Mammary epithelial cell (primary cell): ENCODE measurements at places on chromosomes 12 and 14.

- no peak for DNase-seq
Measured at GRCh38 chr14:96122496-96122895, 82.1 kb upstream of the BDKRB2 start.

GRCh38 chr14:67413806-67414769, 2.1 kb upstream of the PLEK2 start:
- peak; percentile 96 for DNase-seq

DNA sequence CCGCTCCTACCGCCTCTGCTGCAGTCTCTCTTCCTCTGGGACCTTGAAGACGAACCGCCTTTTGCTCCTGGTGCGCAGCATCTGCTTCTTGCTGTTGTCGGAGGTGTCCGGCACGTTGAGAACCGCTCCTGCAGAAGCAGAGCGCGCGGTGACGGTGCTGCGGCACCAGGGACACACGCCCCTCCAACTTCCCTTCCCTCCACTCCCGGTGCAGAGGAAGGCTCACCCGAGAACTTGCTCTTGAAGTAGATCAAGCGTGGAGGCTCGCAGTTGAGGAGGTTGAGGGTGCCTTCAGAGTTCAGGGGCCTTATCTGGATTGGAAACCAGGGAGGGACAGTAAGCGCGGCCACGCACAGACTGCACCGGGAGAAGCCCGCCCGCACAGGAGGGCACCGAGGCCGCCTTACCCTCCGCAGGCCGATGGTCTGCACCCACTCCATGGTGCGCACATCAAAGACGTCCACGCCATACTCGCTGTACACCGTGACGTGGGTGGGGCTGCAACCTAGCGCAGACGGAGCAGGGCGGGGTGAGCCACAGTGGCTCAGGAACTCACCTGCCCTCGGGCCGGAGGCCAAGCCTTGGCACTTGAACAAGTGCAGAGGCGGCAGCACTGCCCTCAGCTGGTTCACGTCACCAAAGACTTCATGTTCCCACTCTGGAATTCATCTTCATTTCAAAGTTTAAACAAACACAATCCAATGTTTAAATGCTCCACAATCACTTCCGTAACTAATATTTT, 17.5 kb downstream of the AMN start:
- DNase-seq: no peak

- DNase-seq: no peak
Measured at GRCh38 chr14:47471075-47471474, 204.3 kb downstream of the MDGA2 start.

GRCh38 chr12:76852106-76852505, 26.7 kb downstream of the CSRP2 start:
- no peak for DNase-seq

- peak; percentile 17 for DNase-seq
Measured at GRCh38 chr12:111757361-111758119, 9.2 kb upstream of the ALDH2 start.

DNA sequence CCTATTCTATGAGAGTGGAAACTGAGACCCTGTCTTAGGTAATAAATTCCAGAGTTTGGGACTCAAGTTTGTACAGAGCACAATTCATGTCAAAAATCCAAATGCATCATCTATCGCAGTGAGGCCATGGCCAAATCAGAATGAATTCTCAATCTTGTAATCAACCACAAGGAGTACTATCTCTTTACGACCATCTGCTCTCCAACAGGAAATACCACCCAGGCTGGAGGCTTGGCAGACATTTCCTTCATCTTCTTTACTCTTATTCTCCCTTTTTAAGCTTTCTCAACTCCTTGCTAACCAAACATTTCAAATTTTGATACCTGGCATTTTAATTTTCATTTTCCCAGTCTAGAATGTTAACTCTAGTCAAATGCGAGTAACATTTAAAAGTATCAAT, 32.7 kb upstream of the RNU6-7 start:
- DNase-seq: no peak

- no peak for DNase-seq
Measured at GRCh38 chr14:60695327-60695726, 28.8 kb downstream of the SIX4 start.

- no peak for DNase-seq
Measured at GRCh38 chr14:99651953-99652746, 7.2 kb downstream of the HHIPL1 start.

GRCh38 chr14:51692646-51693045, 40.9 kb downstream of the FRMD6 start:
- peak; percentile 30 for DNase-seq

GRCh38 chr14:22822016-22822570, 6.9 kb upstream of the SLC7A7 start:
- no peak for DNase-seq

DNA sequence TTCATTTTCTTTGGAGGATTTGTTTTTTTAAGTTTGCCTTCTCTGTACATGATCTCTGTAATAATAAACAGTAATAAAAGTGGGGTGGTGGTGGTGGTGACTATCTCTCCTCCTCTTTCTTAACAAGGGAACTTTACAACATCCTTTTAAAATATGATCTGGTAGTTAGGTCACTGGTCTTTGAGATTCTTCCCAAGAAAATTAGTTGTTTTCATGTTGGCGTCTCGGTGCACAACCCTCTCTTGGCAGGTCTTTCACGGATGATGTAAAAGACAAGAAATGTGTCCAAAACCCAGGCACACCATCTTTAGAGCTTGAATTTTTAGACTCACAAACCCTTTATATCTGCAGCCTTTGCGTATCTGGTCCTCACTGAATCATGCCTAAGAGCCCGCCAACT, 488.5 kb upstream of the TBX3 start:
- DNase-seq: no peak

DNA sequence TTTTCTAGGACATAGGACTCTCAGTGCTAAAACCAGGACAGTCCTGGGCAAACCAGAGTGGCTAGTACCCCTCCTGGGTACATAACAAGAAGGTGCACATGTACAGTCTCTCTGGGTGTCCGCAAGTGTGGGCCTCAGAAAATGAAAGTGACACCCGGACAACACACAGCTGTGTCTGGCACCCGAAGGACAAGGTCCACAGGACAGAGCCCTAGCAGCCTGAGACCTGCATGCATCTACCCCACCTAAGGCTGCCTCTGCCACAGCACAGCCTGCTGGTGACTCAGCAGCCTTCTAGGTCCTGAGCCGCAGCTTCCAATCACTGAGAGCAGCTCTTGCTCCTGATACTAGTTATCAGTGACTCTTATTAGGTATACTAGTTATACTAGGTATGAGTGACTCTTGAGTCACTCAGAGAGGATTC, 784.1 kb upstream of the TBX3 start:
- DNase-seq: peak; percentile 15

GRCh38 chr12:55908726-55909512, 18.8 kb downstream of the PYM1 start:
- no peak for DNase-seq

DNA sequence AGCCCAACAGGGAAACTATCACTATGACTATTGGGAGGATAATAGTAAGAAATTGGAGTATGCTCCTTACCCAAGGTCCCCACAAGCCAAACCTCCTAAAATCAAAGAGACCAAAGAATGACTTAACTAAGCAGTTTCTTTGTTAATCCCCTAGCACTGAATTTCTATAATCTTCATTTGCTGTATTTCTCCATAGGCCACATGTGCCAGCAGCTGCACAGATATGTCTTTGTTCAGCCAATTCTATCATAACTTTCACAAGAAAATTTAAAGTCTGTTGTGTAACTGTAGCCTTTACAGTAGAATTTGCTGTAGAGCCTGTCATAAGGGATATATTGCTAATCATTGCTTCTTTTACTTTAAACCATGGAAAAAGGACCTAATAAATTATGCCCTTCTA, 104.0 kb downstream of the RIN3 start:
- DNase-seq: no peak

- peak; percentile 95 for DNase-seq
Measured at GRCh38 chr12:52151837-52152783, 39.7 kb downstream of the KRT80 start.

DNA sequence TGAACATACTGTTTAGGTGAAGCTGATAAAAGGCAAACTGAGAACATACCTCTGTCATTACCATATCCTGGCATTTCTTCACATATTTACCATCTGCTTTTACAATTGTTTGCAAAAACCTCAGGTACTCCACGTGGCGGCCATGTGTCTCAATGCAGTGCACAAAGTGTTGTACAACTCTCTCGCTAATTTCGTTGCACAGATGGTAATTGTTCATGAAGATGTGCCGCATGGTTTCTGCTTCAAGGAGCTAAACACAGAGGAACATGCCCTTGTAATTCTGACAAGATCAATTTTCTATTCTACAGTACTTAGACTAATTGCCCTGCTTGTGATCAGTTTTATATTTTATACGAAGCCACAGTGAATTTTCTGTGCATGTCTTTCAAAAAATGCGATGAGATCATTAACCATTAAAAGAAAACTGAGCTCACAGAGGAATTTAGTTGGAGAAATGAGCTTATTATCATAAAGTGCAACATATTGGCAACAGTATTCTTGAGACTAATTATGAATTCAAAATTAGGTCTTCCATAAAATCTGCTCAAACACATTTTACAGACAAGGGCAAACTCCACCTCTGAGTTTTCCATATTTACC, 233.8 kb downstream of the ITPR2 start:
- DNase-seq: no peak

DNA sequence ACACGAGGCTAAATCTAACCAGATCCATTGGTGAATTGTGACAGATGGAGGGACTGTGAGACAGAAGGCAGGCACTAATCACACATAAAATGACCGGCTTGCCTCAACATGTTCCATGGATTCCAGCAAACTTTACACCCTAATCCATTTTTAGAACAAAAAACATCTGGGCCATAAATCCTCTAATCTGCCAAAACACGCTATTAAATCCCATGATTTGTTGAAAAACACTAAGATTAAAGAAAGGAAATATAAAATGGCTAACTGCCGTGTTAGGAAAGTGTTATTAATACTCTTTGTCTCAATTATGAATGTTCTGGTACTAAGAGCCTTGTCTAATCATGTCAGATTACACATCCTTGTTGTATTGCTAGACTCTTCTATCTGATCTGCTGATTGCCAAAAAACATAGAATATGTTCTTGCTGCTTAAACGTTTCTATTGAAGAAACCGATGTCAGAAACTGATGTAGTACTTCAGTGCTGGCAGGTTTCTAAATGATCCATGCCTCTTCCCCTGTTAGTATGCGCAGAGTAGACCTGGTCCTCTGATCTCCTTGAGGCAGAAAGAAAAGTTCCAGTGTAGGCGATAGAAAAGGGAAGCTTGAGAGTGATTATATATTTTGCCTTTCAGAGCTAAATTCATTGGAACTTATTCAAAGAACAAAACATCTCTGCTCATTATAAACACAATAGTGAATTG, 384.9 kb downstream of the SOX5 start:
- DNase-seq: peak; percentile 1

DNA sequence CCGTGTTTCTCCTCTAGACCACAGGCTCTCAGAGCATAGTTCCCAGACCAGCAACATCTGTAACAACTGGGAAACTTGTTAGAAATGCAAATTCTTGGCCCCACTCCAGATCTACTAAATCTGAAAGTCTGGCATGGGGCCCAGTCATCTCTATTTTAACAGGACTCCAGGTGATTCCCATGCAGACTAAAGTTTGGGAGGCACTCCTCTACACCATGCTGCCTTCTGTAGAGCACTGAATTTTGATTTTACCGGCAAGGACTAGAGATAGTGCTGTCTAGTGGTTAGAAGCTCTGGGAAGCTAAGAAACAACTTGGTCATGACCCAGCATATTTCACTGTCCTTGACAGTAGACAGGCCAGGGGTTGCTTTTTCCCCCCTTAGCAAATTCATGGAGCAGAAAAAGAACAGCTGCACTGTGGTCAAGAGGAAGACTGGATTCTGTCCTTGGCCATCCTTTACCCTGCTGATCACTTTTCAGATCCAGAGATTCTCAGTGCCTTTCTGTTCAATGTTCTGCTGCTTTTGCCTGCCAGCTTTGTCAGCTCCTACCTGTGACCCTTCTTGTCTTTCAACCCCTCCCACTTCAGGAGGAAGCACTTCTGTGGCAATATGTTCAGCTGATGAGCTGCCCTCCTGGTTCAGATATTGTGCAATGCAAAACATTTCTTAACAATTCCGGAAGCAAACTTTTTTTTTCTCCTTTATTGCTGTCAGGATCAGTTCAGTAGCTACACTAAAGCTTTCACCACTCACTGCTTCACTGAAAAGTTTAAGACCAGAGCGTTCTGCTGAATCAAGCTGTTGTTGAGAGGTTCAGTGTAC, 133.8 kb upstream of the NUDT4 start:
- DNase-seq: peak; percentile 79

DNA sequence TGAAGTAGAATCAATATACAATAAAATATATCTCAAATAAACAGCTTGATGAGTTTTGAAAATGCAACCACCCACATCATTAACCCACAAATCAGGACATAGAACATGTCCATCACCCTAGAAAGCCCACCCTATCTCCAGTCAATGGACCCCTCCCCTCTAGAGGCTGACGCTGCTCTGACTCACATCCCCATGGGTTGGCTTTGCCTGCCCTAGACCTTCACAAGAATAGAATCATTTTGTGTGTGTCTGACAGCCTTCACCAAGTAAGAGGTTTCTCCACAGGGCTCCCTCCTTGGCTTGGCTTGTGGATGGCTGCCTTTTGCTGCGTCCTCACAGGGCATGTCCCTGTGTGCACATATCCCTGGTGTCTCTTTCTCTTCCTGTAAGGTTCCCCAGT, 250.2 kb upstream of the RTL1 start:
- no peak for DNase-seq

- no peak for DNase-seq
Measured at GRCh38 chr12:70278945-70279344, 35.7 kb downstream of the CNOT2 start.

DNA sequence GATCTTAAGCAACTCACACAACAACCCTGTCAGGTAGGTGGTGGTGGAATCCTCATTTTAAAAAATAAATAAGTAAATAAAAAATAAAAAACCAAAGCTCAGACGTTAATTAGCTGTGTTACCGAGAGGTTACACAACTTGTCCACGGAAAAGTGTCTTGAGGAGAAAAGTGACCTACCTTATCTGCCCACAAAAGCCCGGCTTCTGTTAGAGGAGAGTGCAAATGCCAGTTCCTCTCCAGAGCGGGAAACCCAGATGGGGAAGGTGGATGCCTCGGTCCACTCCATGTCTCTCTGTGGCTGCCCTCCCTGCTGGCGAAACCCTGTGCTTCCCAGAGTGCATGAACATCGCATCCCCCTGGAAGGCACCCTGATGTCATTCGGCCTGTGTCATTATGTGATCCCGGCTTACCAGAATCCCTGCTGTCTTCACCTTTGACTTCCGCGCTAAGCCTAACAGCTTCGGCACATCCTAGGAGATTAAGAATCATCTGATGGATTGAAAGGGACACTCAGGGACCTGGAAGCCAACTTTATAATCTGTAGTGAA, 6.4 kb downstream of the MLXIP start:
- DNase-seq: no peak

- no peak for DNase-seq
Measured at GRCh38 chr14:97196336-97196735, 399.2 kb downstream of the VRK1 start.

GRCh38 chr12:92257261-92257660, 111.6 kb upstream of the BTG1 start:
- DNase-seq: peak; percentile 25

DNA sequence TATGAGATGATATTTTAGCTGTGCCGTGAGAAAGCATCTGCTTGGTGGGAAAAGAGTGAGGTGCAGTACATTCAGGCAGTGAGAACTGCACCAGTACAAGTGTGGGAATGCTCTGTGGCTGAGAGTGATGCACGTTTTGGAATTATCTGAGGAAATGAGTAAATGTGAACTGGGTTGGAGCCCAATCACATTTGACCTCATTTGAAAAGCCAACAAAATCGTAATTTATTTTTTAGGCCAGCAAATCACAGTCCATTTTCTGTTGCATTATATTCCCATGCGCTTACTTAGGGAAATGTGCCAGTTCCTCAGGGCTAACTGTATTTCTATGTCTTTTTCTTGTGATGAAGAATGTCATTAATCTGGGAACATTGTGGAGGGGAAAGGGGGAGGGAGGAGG, 77.3 kb downstream of the SNAPC1 start:
- DNase-seq: no peak
